ENCODE measurements at places on chromosomes 5 and 9. TPM values are rescaled to one million over a fixed set of nuclear protein-coding genes. Genes with fewer than 3 reads are reported as not detected.
A peak's percentile ranks its signal among the peaks of the same experiment; 100 is the strongest.

- no peaks in the 10 kb centered on the region for H3K36me3 ChIP-seq
- no peak for DNase-seq
- no peaks in the 10 kb centered on the region for H3K4me1 ChIP-seq
- H3K4me3 ChIP-seq, result no peak overlapping the region
- no peak overlapping the region for H3K27ac ChIP-seq
- no peaks in the 10 kb centered on the region for H3K27me3 ChIP-seq
Measured at GRCh38 chr9:108727580-108728111, 128.1 kb downstream of the ACTL7B start.

Gene TRPM3
- not detected for polyA plus RNA-seq

DNA sequence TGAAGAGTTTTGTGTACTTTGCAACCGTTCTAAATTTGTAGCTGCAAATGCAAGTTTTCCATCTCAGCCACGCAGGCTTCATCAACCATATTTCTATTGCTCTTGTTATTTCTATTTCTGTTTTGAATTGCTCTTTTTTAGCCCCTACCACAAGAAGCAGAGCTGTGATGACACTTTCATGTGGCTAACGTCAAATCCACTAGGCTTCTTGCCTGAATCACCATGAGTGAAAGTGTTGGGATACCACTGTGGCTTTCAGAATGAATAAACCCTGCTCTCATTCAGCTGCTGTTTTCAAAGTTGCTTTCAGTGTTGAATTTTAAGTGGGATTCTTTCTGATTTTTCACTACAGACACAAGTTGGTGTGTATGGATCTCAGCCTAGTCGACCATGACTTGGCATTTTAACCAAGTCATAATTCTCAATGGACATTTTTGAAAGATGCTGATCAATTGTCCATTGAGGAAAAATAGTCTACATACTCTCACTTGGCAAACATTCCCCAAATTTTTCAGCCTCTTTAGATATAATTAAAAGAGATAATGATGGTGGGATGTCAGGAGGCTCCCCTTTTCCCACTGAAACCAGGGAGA lies 41.0 kb upstream of the MTAP start:
- no peak overlapping the region for H3K4me3 ChIP-seq
- no peaks in the 10 kb centered on the region for H3K4me1 ChIP-seq
- no peaks in the 10 kb centered on the region for H3K36me3 ChIP-seq
- H3K27me3 ChIP-seq, result peaks cover 12% of the 10 kb centered on the region

- DNase-seq, result no peak
- no peak overlapping the region for H3K4me3 ChIP-seq
- no peak overlapping the region for H3K27ac ChIP-seq
Measured at GRCh38 chr9:23850690-23851629, 24.9 kb upstream of the ELAVL2 start.

Gene FOXD4L6
- not detected for polyA plus RNA-seq

GRCh38 chr9:126527109-126527825 lies 86.5 kb upstream of the LMX1B start:
- peaks cover 14% of the 10 kb centered on the region for H3K4me1 ChIP-seq
- H3K27ac ChIP-seq, result no peak overlapping the region
- no peak for DNase-seq

DNA sequence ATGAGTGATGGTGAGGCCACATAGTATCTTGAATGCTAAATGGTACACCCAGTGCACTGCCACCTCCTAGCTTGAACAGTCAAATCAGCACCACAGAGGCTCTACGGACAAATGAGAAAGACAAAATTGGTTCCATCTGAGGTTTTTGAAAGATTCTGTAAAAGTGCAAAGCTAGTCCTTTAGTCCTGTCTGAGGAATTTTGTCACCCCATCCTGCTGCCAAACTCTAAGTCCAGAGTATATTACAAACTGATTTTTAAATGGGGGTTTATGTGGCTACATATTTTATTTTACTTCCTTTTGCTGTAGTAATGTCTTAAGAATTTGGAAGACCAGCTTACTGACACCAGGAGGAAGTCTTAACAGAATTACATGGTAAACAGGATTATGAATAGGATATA lies 7.7 kb downstream of the FREM1 start:
- H3K4me3 ChIP-seq, result no peak overlapping the region
- H3K27ac ChIP-seq, result no peak overlapping the region
- no peaks in the 10 kb centered on the region for H3K36me3 ChIP-seq

DNA sequence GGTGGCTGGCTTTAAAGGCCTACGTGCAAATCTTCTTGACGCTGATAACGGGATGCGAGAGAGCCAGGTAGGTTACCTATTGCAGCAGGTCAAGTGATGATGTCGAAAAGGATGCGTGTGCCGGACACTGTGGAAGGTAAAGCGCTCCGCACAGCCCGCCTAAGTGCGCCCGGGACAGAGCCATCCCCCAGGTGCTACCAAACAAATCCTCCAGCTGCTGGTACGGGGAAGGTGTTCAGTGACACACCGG lies 245 bp upstream of the DNAJC25 start:
- H3K27me3 ChIP-seq, result no peaks in the 10 kb centered on the region
- peaks cover 22% of the 10 kb centered on the region for H3K4me1 ChIP-seq
- peak overlapping the region; percentile 90 for H3K4me3 ChIP-seq
- peak overlapping the region; percentile 84 for H3K27ac ChIP-seq
- no peaks in the 10 kb centered on the region for H3K36me3 ChIP-seq

DNA sequence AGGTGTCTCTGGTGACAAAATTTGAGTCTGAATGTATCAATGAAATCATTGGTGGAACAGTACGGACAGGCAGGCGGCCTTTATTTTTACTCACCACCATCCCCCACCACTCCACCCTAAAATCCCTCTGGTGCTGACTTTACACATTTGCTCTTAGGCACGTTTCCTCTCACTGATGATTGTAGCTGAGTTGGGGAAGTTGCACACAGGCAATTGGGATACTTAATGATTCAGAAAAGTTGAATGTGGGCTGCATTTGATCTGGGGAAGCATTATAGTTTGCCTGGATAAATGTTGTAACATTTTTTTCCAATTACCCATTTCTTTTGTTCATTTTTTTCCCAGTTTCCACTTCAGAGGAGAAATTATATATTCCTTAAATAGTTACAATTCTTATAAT lies 658.4 kb downstream of the TLR4 start:
- H3K27me3 ChIP-seq, result no peaks in the 10 kb centered on the region
- no peaks in the 10 kb centered on the region for H3K36me3 ChIP-seq
- no peaks in the 10 kb centered on the region for H3K4me1 ChIP-seq
- H3K4me3 ChIP-seq, result no peak overlapping the region
- H3K27ac ChIP-seq, result no peak overlapping the region

GRCh38 chr5:154547551-154547950 lies 69.5 kb upstream of the HAND1 start:
- H3K4me3 ChIP-seq, result no peak overlapping the region
- H3K4me1 ChIP-seq, result no peaks in the 10 kb centered on the region
- DNase-seq, result no peak
- no peak overlapping the region for H3K27ac ChIP-seq
- H3K36me3 ChIP-seq, result no peaks in the 10 kb centered on the region

Gene CARTPT
- not detected for polyA plus RNA-seq

GRCh38 chr9:86351880-86352279 lies 2.3 kb downstream of the TUT7 start:
- DNase-seq, result no peak
- H3K36me3 ChIP-seq, result peaks cover 3% of the 10 kb centered on the region
- H3K27me3 ChIP-seq, result no peaks in the 10 kb centered on the region

Gene ACTBL2
- polyA plus RNA-seq, result not detected

GRCh38 chr9:137860361-137860760 lies 17.2 kb upstream of the CACNA1B start:
- no peaks in the 10 kb centered on the region for H3K27me3 ChIP-seq
- no peaks in the 10 kb centered on the region for H3K36me3 ChIP-seq
- H3K27ac ChIP-seq, result no peak overlapping the region
- H3K4me1 ChIP-seq, result no peaks in the 10 kb centered on the region
- DNase-seq, result no peak

GRCh38 chr5:130168211-130168610 lies 263.9 kb downstream of the CHSY3 start:
- H3K4me3 ChIP-seq, result no peak overlapping the region
- DNase-seq, result no peak
- H3K27me3 ChIP-seq, result no peaks in the 10 kb centered on the region
- no peaks in the 10 kb centered on the region for H3K36me3 ChIP-seq
- no peak overlapping the region for H3K27ac ChIP-seq
- H3K4me1 ChIP-seq, result no peaks in the 10 kb centered on the region

Gene SPATA6L
- polyA plus RNA-seq, result 0.21 TPM

DNA sequence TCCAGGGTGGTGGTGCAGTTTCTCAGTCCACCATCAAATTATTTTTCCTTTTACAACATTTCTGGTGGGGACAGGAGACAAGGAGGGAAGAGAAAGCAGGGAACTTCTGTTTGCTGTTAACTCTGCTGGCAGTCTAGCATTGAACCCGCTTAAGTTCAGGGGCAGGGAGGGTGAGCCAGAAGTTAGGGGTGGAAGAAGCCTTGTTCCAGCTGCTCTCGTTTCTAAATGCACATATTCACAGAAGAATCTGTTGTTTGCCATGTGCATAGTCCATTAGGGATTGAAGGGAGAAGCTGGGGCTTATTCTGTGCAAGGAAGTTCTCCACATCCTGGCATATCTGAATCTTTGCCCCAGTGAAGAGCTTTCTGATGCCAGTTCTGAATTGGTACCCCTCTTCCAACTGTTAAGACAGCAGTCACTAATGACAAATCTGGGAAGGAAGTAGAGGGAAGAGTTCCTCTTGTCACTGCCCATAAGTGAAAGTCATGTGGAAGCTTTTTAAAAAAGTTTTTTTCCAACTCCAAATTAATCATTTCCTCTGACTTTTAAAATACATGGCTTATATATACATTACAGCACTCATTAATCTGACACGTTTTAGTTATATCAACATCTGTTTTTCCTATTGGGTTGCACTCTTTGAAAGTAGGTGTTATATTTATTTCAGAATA lies 32.6 kb upstream of the ACOT12 start:
- no peak for DNase-seq
- no peak overlapping the region for H3K4me3 ChIP-seq
- H3K27me3 ChIP-seq, result no peaks in the 10 kb centered on the region
- no peaks in the 10 kb centered on the region for H3K36me3 ChIP-seq
- no peaks in the 10 kb centered on the region for H3K4me1 ChIP-seq

DNA sequence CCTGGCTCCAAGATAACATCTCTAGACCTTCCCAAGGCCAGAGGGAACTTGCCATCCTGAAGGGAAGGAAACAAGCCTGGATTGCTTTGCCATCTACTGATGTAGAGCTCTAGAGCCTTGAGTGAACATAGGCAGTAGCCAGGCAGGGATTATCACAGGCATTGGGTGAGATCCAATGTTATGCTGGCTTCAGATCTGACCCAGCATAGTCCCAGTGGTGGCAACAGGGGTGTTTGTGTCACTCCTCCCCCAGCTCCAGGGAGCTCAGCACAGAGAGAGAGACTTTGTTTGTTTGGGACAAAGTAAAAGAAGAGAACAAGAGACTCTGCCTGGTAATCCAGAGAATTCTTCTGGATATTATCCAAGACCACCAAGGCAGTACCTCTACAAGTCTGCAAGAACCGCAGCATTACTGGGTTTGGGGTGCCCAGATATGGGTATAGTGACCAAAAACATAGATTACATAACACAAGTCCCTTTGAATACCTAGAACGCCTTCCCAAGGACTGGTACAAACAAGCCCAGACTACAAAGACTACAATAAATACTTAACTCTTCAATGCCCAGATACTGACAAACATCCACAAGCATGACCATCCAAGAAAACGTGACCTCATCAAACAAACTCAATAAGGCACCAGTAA lies 137.6 kb upstream of the DAPK1 start:
- DNase-seq, result no peak

Gene VPS13A
- polyA plus RNA-seq, result 3.3 TPM

Gene GDNF
- not detected for polyA plus RNA-seq

DNA sequence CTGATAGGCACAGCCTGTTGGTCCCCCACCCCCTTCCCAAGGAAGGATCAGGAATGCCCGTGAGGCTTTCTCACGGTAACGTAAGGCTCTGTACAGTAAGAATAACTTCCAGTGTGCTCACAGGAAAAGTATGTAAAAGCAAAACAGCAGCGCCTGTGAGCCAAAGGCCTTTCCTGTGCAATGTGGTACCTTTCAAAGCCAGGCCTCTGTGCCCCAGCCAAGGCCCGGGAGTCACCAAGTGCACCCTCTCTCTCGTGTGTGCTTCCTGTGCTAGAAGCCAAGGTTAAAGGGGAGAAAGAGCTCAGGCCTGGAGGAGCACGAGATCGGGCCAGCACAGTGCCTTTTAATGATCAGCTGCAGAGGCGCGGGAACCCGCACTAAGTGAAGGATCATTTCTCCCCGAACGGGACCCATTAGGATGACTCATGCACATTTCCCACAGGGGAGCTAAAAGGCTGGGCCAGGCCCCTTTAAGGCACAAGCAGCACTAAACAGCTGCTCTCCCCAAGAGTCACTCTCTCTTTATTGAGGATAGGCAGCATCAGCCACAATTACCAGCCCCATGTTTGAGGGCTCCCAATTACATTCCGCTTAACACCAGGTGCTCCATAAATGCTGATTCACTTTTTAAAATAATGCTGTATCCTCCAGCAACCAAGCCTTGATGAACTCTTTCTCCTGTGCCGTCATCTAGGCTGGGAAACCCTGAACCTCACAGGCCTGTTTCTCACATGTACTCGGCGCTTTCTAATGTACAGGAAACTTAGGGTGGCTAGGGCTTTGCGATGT lies 42.8 kb downstream of the SHB start:
- DNase-seq, result no peak
- H3K4me3 ChIP-seq, result no peak overlapping the region
- no peaks in the 10 kb centered on the region for H3K4me1 ChIP-seq
- no peak overlapping the region for H3K27ac ChIP-seq

DNA sequence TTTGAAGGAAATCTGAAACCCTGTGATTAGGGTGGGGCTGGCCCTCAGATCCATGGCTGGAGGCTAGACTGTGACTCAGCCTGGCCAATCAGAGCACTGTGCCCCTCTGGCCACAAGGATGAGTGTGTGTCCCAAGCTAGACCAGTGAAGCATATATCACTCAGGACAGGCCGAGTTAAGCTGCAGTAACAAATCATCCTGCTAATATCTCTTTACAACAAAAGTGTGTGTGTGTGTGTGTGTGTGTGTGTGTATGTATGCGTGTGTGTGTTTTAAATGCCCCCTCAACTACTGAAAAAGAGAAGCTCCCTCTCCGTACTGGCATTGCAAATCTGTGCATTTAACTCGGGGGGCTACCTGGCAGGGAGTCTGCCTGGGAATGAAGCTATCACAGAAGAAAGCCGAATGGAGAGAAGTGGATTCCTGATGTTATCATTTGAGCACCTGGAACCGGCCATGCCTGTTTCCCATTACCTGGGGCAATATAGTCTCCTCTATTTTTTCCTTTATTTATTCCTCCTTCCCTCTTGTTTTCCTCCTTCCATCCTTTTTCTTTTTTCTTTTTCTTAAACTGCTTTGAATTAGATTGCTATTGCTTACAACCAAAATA lies 25.6 kb downstream of the STC2 start:
- no peak overlapping the region for H3K27ac ChIP-seq
- no peak for DNase-seq
- no peaks in the 10 kb centered on the region for H3K4me1 ChIP-seq
- H3K27me3 ChIP-seq, result peaks cover 3% of the 10 kb centered on the region
- H3K4me3 ChIP-seq, result no peak overlapping the region
